D341Med (cell line): ENCODE measurements at places on chromosomes 7 and 10.

- DNase-seq, result no peak
These were observed 12.3 kb upstream of the OPN4 start for GRCh38 chr10:86642021-86642420.

DNA sequence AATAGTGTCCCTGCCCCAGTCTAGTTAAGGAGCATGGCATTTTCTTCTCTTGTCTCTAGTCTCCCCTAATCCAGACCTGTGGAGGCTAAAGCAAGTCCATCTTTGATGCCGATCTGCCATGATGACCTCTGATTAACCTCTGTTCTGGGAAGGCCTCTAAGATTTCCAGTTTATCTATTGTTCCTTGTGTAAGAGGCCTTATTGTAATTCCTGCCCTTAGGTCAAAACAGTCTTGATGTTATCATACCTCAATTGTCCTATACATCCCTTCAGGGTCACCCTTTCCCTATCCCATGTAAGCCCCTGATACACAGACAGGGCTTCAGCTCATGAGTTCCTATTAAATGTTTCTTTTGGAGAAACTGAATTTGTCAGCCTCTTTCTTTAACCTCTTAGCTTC, 4.9 kb upstream of the ZMIZ2 start:
- no peak for DNase-seq

GRCh38 chr10:75407713-75408508, 6.3 kb upstream of the ZNF503 start:
- DNase-seq, result no peak

DNA sequence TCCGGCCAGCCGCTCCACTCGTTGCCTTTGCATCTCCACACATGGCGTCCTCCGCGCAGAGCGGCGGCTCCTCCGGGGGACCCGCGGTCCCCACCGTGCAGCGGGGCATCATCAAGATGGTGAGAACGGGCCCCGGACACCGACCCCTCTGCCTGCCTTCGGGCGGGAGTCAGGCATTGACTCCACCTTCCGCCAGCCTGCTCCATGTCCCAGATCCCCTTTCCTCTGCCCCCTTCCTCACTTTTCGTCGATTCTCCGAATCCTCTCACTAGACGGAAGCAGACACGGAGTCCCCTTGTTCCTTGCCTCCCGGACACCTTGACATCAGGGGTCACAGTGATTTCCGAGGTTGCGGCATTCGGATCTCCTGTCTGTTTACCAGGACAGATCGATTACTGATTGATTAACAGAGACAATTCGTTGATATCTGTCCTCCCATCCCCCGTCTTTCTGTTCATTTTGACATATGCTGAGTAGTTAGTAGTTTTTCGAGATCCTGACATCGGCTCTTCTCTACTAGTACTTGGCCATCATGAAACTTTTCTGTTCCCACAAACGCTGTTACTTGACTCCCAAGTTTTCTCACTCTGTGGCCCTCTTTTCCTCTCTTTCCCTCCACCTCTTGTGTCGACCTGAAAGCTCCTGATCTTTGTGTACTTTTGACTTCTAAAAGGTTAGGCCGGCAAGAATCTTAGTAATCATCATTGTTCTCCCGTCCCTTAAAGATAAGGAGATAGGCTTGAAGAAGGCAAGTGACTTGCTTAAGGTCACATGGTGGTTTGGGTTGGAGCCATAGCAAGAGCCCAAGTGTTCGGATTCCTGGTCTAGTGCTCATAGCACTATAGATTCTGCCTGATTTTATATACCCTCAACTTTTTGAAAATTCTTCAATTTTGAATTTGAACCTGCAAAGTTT, 597 bp downstream of the SND1 start:
- DNase-seq, result no peak

- DNase-seq, result no peak
These were observed 34.7 kb downstream of the MINDY4 start for GRCh38 chr7:30805931-30806330.

GRCh38 chr7:90917539-90917938, 321.4 kb downstream of the CDK14 start:
- no peak for DNase-seq
